Fibroblast of lung (primary cell): ENCODE measurements at places on chromosomes 2 and 18. TPM values are rescaled to one million over a fixed set of nuclear protein-coding genes. Genes with fewer than 3 reads are reported as not detected.

GMCL1 gene
- 7.7 and 9.1 TPM in 2 replicates for total RNA-seq

CIB4 gene
- not detected in 2 replicates for total RNA-seq

ST6GAL2 gene
- total RNA-seq = not detected in 2 replicates

LRRC30 gene
- not detected in 2 replicates for total RNA-seq
